Stimulated activated CD8-positive, alpha-beta memory T cell treated with anti-CD3 and anti-CD28 coated beads, Interleukin-2, amount 100 ng/mL, for 1 hour (primary cell): ENCODE measurements at places on chromosomes 12 and 14.

GRCh38 chr14:94953541-94954260 lies 183.8 kb upstream of the GSC start:
- no peak for DNase-seq

DNA sequence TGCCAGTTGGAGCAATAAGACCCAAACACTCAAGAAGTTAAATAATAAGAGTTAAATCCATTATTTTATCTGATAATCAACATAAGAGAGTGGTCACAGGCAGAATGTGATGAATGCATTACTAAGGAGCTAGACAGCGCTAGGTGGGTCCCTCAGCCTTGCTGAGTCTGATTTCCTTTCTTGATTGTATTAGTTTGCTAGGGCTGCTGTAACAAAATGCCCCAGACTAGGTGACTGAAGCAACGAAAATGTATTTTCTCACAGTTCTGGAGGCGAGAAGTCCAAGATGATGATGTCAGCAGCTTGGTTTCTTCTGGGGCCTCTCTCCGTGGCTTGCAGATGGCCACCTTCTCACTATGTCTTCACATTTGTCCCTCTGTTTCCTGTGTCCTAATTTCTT lies 8.2 kb upstream of the CCDC177 start:
- no peak for DNase-seq

GRCh38 chr12:55420307-55420962 lies 5.6 kb upstream of the OR6C76 start:
- DNase-seq, result no peak

DNA sequence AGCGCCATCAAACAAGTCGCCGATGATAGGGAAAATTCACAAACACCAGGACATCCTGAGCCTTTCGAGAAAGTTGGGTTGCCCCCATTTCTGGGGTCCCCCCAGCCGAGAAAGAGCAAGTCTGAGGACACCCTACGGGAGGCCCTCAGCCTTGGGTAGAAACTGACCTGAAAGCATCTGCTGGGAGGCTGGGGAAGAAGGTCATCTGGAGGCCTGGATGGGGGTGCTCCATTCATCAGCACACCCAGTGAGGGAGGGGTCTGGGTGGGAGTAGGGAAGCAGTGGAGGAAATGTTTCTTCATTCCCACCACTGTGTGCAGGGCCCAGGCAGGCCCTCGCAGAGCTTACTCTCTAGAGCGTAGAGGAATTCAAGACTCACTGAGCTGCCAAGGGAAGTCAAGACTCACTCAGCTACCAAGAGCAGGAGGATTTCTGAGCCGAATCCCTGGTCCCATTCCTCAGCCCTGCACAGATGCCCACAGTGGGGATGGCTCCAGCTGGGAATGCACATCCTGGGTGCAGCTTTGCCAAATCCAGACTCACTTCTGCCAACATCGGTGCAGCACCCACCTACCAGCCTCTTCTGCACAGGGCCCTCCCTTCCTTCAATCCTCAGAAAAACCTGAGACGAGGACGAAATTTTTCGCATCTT lies 38.1 kb downstream of the DIO3 start:
- DNase-seq, result no peak

GRCh38 chr12:109994401-109995175 lies 1.6 kb downstream of the GIT2 start:
- DNase-seq, result no peak

DNA sequence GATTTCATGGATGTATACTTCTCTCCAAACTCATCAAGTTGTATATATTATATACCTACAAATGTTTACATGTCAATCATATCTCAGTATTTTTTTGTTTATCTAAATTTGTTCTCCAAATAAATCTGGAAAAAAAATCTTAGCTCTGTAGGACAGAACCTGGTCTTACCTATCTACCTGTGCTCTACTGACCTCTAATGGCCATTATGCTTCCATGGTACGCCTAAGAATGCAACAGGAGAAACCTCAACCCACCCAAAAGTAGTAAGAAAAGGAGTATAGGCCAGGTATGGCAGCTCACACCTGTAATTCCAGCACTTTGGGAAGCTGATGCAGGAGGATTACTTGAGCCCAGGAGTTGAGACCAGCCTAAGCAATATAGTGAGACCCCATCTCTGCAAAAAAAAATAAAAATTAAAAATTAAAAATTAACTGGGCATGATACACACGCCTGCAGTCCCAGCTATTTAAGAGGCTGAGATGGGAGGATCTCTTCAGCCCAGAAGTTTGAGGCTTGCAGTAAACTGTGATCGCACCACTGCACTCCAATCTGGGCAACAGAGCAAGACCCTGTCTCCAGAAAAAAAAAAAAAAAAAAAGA lies 8.7 kb downstream of the OR11H4 start:
- no peak for DNase-seq

GRCh38 chr14:61478971-61479473 lies 157.6 kb downstream of the PRKCH start:
- DNase-seq, result no peak
